Lower lobe of right lung (tissue), 2 donors: ENCODE measurements at places on chromosomes 6 and 20. TPM values are rescaled to one million over a fixed set of nuclear protein-coding genes. Genes with fewer than 3 reads are reported as not detected.

- H3K36me3 ChIP-seq, result peaks cover 22% of the 10 kb centered on the region
- H3K27me3 ChIP-seq, result no peaks in the 10 kb centered on the region
- no peak for DNase-seq
- H3K4me1 ChIP-seq, result peaks cover 56% of the 10 kb centered on the region
Measured at GRCh38 chr20:34110745-34111641, 1.1 kb downstream of the EIF2S2 start.

DNA sequence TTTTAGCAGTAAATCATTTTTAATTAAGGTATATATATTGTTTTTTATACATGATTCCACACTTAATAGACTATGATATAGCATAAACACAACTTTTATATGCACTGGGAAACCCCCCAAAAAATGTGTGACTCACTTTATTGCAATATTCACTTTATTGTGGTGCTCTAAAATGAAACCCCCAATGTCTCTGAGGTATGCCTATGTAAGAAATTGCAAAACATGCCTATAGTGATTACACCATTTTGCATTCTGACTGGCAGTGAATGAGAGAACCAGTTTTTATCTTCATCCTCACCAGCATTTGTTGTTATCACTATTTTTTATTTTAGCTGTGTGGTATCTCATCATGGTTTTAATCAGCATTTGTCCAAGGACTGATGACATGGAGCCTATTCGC, 8.5 kb upstream of the CST11 start:
- H3K4me3 ChIP-seq, result no peak overlapping the region
- no peaks in the 10 kb centered on the region for H3K4me1 ChIP-seq

- no peaks in the 10 kb centered on the region for H3K36me3 ChIP-seq
- no peaks in the 10 kb centered on the region for H3K4me1 ChIP-seq
- no peak overlapping the region for H3K27ac ChIP-seq
- H3K27me3 ChIP-seq, result no peaks in the 10 kb centered on the region
- no peak overlapping the region for H3K4me3 ChIP-seq
Measured at GRCh38 chr6:168507730-168508129, 66.7 kb downstream of the SMOC2 start.

Gene HRH3
- not detected for total RNA-seq

Gene ACTL10
- total RNA-seq, result 1.3 TPM

Gene SPATS1
- 1.8 TPM for total RNA-seq
